ENCODE measurements at places on chromosomes 5 and 9.

DNA sequence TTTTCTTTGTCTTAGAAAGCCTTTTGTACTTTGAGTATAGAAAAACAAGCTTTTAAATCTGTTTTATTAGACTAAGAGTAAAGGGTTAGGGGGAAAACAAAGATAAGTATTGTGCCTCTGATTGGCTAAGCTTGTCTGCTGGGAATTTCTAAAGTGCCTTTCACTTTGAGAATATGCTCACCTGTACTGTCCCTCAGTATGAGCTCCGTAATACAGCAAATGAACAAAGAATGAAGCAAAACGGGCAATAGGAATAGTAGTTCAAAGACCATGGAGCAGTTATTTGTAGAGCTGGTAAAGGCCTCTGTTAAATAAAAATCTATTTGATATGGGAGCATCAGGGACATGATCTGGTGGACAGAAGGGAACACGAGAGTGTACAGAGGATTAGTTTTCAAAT lies 277.8 kb downstream of the MAST4 start:
- DNase-seq = no peak

GRCh38 chr5:68378204-68378820 lies 162.8 kb downstream of the PIK3R1 start:
- no peak for DNase-seq

- DNase-seq = no peak
These were observed 44.1 kb downstream of the UGCG start for GRCh38 chr9:111940697-111941096.

- DNase-seq = no peak
These were observed 22.5 kb downstream of the FXN start for GRCh38 chr9:69058101-69058500.

- DNase-seq = no peak
These were observed 261.1 kb downstream of the SMARCA2 start for GRCh38 chr9:2276296-2276695.

- no peak for DNase-seq
These were observed 13.4 kb upstream of the JADE2 start for GRCh38 chr5:134511796-134512660.

DNA sequence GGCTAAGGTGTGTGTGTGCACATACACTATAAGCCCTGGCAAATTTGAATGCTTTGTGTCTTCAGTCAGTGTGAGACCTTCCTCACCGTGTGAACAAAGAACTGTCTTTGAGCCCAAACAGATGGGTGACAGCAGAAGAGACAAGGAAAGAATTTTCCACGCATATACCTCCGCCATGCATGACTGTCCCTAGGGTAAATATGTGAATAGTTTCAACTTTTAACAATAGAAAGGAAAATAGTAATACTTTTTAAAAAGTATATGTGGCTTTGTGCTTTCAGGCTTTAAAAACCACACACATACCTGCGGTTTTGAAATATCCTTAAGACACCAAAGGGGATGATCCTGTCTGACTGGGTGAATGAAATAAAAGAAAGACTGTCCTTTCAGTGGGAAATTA lies 438.6 kb upstream of the MPDZ start:
- DNase-seq = no peak

- DNase-seq = no peak
These were observed 118.7 kb downstream of the DROSHA start for GRCh38 chr5:31413030-31413812.

DNA sequence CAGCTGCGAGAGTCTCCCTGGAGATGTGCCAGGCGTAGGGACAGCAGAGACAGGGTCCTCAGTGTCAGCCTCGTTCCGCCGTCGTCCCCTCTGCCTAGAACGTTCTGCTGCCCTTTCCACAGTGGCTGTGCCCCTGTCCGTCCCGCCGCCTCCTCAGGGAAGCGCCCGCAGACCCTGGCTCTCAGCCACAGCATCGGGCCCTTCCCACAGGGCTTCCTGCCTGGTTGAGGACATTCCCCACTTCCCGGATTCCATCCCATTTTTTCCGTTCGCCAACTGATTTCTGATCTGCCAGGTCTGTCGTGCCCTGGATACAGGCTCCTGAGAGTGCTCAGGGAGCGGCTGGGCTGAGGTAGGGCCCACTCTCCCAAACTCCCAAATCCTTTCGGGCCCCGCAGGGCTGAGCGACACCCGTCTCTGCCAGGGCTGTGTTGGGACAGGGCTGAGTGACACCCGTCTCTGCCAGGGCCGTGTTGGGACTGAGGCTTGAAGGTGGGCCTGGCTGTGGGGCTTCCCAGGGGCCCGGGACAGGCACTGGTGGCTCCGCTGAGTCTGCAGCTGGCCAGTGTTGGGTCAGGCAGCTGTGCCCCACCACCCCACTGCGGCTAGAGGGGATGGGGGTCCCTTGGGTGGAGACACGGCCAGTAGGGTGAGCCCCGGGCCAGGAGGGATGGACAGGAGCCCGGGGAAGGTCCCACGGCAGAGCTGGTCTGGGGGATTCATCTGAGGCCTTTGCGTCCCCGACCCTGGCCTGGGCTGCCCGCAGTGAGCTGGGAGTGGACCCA lies 15.9 kb downstream of the DNLZ start:
- DNase-seq = no peak

- no peak for DNase-seq
These were observed 1.1 kb downstream of the ECM2 start for GRCh38 chr9:92534674-92535073.

- no peak for DNase-seq
These were observed 344.5 kb downstream of the EBF1 start for GRCh38 chr5:158755221-158755620.

- DNase-seq = no peak
These were observed 375.9 kb upstream of the TLE4 start for GRCh38 chr9:79195879-79196278.

GRCh38 chr5:78903861-78904260 lies 81.2 kb downstream of the ARSB start:
- DNase-seq = no peak

DNA sequence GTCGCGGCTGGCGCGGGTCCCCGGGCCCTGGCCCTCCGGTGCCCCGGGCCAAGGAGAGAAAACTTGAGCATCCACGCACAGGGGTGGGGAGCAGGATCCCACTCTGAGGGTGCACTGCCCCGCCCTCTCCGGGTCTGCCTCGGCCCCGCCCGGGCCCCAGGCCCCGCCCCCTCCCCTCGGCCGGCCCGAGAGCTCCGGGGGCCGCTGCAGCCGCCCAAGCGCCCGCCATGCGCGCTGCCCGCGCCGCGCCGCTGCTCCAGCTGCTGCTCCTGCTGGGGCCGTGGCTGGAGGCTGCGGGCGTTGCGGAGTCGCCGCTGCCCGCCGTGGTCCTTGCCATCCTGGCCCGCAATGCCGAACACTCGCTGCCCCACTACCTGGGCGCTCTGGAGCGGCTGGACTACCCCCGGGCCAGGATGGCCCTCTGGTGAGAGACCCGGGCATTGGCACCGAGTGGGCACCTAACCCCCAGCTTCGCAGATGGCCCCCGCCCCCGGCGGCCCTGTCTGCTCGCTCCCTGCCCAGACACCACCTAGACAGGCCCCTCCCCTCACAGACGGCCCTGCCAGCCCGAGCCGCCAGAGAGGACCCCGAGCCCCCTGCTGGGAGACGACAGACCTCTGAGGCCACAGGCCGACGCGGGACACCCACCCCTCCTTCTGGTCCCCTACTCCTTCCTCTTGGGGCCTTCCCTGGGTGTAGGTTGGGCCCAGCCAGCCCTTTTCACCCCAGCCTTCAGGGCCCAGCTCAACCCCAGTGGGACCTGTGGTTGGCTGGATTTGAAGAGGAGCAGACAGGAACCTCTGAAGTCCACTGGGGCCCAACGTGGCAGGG lies at the start of gene CERCAM:
TSS of gene CERCAM (plus strand) at position 207 of the 831 bp plus-strand sequence. CDS start at position 228, 21 bp downstream.
- DNase-seq = peak; percentile 42

DNA sequence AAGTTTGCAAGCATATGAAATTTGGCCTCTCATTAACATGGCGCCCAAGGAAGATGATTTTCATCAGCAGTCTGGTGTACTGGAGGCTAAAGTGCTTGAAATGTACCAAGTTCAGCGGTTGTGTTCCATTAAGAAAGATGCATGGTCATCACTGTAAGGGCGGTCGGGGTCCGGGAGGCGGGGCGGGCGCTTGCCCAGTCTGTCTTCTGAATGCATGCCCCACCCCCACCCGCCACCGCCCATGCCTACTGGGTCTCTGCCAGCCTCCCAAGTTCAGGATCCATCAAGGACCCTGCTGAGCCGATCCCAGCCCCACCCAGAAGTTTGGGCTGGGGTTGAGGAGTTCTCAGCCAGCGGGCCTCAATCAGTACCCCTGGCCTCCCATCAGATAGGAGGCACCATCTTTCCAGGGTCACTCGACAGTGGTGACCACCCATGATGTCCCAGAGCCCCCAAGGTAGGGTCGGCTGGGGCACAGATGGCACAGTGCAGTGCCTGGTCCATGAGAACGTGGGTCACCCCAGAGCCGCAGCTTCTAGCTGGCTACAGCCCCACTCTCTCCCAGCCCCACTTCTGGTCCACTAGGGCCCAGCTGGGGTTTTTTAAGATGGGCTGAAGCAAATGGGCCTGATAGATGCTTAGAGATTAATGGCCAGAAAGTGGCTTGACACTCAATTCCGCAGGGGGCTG lies 24.4 kb upstream of the PRDM12 start:
- no peak for DNase-seq

DNA sequence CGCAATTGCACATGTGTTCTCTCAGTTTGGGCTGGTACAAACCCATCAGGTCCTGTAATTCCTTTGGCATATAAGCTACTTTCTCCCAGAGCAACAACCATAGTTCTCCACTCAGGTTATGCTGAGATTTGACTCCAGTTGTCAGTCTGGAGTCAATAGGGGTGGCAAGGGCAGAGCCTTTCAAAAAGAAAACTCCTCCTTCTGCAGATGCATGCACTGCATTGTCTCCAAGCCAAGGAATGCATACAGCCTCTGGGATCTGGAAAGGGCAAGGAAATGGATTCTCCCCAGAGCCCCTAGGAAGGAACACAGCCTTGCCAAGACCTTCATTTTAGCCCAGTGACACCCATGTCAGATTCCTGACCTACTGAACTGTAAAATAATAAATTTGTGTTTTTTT lies 31.0 kb upstream of the GZMA start:
- no peak for DNase-seq

GRCh38 chr5:135333732-135334515 lies 65.1 kb downstream of the MACROH2A1 start:
- DNase-seq = no peak

GRCh38 chr5:76358-77169 lies 15.4 kb upstream of the PLEKHG4B start:
- DNase-seq = no peak

DNA sequence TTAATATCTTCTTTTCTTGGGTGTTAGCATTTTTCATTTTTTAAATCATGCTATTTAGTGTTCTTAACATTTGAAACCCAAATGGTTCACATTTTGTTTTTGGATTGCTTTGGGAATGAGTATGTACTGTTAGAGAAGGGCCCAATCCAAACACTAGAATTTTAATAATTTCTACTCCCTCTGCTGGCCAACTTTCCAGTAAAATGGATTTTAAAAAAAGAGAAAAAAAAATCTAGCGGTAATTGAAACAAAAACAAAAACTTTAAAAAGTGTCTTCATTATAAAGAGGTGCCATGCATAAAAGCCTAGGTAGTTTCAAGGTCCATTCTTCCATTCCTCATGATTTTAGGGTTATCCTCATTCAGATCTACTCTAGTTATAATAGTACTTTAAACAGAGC lies 32.1 kb upstream of the RICTOR start:
- no peak for DNase-seq

GRCh38 chr9:126515873-126516505 lies 97.7 kb upstream of the LMX1B start:
- DNase-seq = no peak

GRCh38 chr5:6469836-6470235 lies 21.2 kb downstream of the UBE2QL1 start:
- DNase-seq = no peak

- DNase-seq = no peak
These were observed 127.0 kb downstream of the CCDC192 start for GRCh38 chr5:127830157-127830556.

GRCh38 chr5:38202741-38203140 lies 55.6 kb upstream of the EGFLAM start:
- no peak for DNase-seq

- no peak for DNase-seq
These were observed 47.1 kb downstream of the UGCG start for GRCh38 chr9:111943746-111944145.

DNA sequence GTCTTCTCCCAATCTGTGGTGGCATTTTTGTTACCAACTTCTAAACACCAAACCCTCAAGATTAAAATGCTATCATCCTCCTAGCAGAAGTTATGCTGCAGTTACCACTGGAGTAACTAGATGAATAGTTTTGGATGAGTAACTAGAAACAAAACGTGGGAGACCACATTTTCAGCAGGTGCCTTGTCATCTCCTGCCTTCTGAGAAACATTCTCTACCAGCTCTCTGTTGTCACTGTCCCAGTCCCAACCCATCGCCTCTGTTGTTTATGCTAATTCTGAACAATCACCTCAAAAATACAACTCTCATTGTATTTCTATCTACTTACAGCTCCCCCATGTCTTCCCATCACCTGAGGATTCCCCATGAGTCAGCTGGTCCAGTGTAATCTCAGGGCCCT lies 652.5 kb upstream of the ADAMTS16 start:
- DNase-seq = no peak

GRCh38 chr5:26482810-26483375 lies 555.5 kb downstream of the CDH9 start:
- DNase-seq = peak; percentile 37

DNA sequence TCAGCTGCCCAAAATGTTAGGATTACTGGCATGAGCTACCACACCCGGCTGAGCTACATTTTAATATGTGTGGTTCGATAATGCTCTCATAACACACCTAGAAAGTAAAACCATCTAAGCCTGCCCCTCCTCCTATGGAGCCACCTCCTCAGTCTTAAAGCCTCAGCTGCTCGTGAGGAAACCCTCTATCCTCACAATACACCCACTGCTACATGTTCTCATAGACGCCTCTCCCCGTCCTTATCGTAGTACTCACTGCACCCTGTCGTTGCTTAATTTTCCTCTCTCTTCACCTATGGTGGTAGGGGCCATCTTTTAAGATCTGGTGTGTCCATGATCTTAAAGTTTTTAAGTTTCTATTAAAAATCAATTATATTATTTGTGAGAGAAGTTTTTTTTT lies 72.9 kb downstream of the RCL1 start:
- no peak for DNase-seq
